ENCODE measurements at places on chromosomes 3 and 15.

DNA sequence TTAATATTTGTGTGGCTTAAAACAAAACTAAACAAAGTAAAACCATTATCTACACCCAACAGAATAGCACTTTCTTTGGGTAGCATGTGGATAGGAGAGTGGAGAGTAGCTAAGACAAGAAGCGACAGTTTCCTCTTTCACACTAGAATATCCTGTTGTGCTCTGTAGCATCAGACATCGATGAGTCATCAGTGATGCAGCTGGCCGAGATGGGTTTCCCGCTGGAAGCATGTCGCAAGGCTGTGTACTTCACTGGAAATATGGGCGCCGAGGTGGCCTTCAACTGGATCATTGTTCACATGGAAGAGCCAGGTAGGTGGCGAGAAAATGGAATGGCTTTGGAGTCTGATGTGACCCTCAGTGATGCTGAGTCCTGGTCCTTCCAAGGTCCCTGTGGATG lies 108.1 kb downstream of the USP13 start:
- DNase-seq, result no peak

DNA sequence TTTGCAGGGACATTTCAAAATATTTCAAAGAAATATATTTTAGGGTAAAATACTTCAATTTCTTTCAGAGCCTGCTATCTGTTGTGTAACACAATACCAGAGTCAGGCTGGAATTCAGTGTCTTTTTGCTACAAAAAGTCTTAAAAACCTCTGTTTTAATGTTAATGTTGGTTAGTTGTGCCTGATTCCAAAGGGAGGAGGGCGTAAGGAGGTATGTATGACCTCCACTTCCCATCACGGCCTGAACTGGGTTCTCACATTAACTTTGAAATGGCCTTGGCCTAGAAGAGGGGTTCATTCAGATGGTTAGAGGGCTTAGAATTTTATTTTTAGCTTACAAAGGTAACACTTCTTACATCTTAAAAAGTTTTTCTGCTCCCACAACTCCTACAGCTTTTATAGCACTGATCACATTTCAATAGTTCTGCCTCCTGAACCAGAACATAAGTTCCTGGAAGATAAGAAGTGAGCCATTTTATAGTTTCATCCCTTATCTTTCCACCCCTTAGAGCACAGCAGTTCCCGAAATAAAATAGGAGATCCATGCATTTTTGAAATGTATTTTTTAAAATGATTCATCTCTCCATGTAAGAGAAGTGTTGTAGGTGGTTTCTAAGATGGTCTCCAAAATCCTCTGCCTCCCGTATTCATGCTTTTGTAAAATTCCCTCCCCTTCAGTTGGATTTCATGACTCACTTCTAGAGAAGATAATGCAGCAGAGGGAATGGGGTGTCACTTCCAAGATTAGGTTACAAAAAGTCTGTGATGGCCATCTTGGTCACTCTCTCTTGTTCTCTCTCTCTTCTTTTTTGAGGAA lies 543.1 kb upstream of the NECTIN3 start:
- no peak for DNase-seq

GRCh38 chr3:187735383-187735782 lies 9.9 kb downstream of the BCL6 start:
- DNase-seq, result no peak

DNA sequence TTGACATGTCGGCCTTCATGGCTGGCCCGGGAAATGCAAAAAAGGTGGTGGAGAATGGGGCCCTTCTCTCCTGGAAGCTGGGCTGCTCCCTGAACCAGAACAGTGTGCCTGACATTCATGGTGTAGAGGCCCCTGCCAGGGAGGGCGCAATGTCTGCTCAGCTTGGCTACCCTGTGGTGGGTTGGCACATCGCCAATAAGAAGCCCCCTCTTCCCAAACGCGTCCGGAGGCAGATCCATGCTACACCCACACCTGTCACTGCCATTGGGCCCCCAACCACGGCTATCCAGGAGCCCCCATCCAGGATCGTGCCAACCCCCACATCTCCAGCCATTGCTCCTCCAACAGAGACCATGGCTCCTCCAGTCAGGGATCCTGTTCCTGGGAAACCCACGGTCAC lies 23.1 kb upstream of the BSN start:
- no peak for DNase-seq

- no peak for DNase-seq
Measured at GRCh38 chr3:52038227-52038626, 18.1 kb downstream of the DUSP7 start.

GRCh38 chr3:155869691-155870090 lies 759 bp upstream of the GMPS start:
- DNase-seq, result no peak

DNA sequence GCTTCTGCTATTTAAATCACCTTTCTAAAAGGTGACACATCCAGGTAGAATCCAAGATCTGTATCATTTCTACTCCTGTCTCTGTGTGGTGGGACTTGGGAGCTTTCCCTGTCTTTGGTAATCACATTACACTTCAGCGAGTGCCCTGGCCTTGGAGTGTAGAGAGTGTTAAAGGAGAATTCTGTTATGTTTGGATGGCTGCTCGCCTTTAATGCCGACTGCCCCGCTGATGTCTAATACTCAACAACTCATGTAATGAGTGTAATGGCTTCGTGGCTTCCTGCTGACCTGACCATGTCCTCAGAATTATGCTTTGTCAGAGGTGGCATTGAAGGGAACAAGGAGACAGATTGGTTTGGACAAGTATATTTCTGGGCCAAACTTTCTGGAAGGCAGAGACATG lies 66.3 kb upstream of the LRTM1 start:
- DNase-seq, result no peak

GRCh38 chr3:94643400-94643799 lies 580.5 kb downstream of the NSUN3 start:
- DNase-seq, result no peak

DNA sequence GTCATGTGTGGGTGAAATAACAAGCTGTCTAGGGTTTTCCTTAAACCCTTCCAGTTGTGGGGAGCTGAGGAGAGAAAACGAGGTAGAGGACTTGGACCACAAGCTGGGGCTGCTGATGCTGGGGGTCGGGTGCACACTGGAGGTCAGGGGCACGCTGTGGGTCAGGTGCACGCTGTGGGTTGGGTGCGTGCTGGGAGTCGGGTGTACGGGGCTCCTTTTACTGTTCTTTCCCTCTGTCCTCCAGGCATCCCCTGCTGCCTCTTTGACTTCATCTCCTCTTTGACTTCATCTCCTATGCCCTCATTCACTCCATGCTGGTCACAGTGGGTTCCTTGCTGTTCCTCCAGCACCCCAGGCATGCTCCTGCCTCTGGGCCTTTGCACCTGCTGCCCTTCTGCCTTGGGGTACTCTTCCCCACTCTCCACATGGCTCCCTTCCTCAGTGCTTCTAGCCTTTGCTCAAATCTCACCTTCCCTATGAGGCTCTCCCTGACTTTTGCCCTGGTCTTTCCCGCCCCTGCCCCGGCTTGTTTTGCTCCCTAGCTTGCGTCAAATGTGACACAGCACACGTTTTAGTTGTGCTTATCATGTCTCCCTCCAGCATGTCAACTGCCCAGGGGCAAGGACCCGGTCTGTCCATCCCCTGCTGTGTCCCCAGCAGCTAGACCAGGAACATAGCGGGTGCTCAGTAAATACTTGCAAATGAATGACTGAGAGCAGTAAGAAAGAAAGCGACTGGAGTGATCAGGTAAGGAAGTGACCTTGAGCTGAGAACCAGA lies 45.4 kb downstream of the WNT7A start:
- no peak for DNase-seq

- DNase-seq, result peak; percentile 56
Measured at GRCh38 chr3:61358364-61358763, 107.1 kb upstream of the FHIT start.

DNA sequence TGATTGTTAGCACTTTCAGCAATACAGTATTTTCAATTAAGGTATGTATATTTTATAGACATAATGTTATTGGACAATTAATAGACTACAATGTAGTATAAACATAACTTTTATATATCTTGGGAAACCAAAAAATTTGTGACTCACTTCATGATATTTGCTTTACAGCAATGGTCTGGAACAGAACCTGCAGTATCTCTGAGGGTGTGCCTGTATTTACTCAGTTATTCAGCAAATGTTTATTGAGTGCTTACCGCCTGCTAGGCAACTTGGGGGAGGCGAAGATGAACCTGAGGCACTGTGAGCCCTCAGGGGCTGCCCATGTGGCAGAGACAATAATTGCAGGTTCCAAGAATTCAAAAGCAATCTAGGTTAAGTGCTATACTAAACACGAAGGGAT lies 144.8 kb downstream of the GABRB3 start:
- no peak for DNase-seq

- DNase-seq, result peak; percentile 41
Measured at GRCh38 chr15:98953000-98953787, 54.4 kb downstream of the PGPEP1L start.

DNA sequence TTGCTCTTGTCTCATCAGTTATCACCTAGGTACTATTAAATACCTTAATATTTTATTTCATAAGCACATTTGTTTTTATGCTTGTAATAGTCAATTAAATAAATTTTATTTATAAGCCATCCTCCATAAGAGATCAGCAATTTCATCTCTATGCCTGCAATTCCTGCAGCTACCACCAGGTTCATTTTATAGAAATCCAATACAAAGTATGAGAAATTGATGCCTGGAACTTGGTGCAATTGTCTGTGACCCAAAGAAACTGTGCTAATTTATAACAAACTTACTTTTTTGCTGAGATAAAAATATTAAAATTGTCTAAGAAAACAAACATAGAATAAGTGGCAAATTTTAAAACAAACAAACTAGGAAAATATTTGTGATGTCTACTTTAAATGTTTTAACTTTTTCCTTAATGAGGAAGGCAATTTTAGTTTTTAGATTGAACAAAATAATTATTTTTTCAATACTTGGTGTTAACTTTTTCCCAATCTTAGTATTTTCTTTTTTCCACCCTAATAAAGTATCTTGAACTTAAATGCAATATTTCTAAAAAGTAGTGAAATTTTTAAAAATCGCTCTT lies 1026.6 kb downstream of the ROBO1 start:
- DNase-seq, result no peak

- DNase-seq, result no peak
Measured at GRCh38 chr3:174755833-174756829, 103.0 kb upstream of the NAALADL2 start.

- no peak for DNase-seq
Measured at GRCh38 chr15:62452667-62453066, 287.6 kb upstream of the C2CD4B start.

DNA sequence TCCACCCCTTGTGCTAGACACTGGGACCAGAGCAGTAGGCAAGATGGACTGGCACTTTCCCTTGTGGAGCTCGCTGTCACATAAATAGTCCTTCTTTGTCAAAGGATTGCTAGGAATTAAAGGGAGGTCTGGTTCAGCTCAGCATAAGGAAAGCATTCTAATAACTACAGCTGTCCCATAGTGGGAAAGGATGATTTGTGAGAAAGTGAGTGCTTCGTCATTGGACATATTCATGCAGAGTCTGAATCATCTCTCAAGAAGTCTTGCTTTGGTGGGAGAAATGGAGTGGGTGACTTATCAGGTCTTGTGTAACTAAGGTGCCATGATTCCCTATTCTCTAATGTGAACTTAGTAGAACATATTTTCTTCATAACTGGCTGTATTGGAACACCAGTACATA lies 14.7 kb downstream of the PPARG start:
- no peak for DNase-seq

GRCh38 chr3:69260216-69260787 lies 125.6 kb downstream of the FRMD4B start:
- DNase-seq, result no peak

- no peak for DNase-seq
Measured at GRCh38 chr15:34810443-34811129, 15.2 kb upstream of the ACTC1 start.

- no peak for DNase-seq
Measured at GRCh38 chr3:179613807-179614206, 9.2 kb downstream of the NDUFB5 start.

GRCh38 chr3:126955004-126955790 lies 27.7 kb upstream of the PLXNA1 start:
- peak; percentile 79 for DNase-seq
